ENCODE measurements at places on chromosomes 6 and 20.

DNA sequence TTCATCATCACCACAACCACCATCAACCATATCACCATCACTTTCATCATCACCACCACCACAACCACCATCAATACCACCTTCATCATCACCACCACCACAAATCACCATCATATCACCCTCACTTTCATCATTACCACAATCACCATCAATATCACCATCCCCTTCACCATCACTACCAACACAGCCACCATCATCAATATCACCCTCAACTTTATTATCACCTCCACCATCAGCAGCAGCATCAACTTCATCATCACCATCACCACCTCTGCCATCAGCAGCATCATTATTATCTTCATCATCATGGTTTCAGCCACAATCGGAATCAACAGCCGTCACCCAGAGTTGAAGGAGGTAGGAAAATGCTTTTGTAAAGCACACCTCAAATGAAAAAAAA is 225.7 kb upstream of the SULF2 start:
- no peak for DNase-seq

DNA sequence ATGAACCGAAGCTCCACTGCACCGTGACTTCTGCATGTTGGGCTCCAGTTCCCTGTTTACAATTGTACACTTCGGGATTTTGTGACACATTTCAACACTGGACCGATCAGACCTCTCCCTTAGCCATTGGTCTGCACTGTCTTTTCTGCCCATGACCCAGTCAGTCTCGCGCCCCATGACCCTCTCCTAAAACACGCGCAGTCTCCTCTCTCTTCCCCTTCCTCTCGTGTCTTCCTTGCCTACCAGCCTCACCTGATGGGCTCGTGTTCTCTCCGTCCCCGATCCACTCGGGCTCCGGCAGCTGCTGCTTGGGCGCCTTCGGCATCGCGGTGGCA is 535 bp upstream of the ABCF1 start:
- no peak for DNase-seq

DNA sequence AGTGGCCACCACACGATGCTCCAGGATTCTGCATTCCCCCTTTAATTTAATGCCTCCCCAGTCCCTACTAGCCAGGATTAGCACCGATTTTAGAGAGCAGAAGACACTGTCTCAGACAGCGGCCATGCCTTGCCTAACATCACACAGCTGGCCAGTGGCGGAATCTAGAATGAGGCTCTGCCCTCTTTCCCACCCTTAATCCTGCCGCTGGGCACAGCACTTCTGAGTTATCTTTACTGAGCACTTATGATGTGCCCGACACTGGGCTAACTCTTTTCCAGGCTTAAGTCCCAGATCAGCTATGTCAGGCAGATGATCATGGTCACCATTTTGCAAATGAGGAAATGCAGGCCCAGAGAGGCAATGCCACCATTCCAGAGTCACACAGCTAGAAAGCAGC is 5.6 kb upstream of the BPIFA2 start:
- DNase-seq, result no peak

GRCh38 chr6:147065786-147066185 is 138.4 kb upstream of the STXBP5 start:
- no peak for DNase-seq

DNA sequence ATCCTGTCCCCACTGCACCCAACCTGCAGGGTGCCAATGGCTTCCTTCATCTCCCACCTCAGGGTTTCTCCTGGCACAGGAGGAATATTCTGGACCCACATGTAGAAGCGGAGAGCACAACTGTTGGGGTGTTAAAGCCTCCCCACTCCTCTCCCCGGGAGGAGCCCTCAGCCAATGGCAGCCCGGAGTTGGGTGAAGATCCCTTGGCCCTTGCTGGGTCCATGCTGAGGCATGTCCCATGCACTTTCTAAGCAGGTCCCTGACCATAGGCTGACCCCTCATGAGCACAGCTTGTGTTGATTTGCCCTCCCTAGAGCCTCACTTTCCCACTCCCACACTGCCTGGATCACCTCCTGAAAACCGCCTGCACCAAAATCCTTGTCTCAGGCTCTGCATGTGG is 97.2 kb upstream of the PMEPA1 start:
- DNase-seq, result no peak

- DNase-seq, result no peak
Observed at GRCh38 chr6:86256615-86257187, 614.0 kb upstream of the SYNCRIP start.

DNA sequence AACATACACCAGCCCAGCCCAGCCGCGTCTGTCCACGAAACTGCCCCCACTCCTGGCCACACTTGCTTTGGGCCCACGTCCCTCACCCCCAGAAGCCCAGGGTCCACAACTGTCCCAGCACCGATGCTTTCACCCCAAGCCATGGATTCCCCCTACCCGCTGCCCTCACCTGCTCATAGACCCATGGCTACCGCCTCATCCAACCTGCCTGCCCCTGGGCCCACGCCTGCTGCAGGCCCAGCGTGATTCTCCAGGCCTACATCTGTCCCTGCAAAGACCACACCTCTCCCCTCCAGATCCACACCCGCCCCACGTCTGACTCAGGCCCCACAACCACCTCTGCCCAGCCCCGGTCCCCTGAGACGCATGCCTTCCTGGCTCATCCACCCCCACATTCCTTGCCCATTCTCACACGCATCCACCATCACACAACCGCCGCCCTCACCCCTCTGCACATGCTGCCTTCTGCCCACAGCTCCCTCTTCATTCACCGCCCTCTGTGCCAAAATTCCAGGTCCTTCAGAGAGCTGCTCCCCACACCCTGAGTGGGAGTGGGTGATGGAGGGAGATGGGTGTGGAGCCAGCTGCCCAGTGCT is 86.7 kb downstream of the GRM4 start:
- no peak for DNase-seq

- DNase-seq, result no peak
Observed at GRCh38 chr20:48816282-48817205, 11.3 kb downstream of the PREX1 start.

GRCh38 chr6:154986787-154987235 is 8.3 kb upstream of the TIAM2 start:
- no peak for DNase-seq

GRCh38 chr6:83341765-83342164 is 89.1 kb downstream of the ME1 start:
- no peak for DNase-seq

GRCh38 chr6:140018588-140018987 is 644.1 kb upstream of the CITED2 start:
- DNase-seq, result no peak

GRCh38 chr20:54167909-54168872 is 5.6 kb downstream of the CYP24A1 start:
- no peak for DNase-seq
